Pancreas (tissue), 10 donors: ENCODE measurements at places on chromosomes 7 and 10. TPM values are rescaled to one million over a fixed set of nuclear protein-coding genes. Genes with fewer than 3 reads are reported as not detected.

Gene KCNH2
- total RNA-seq, result 2.3 TPM

Gene BZW2
- 15.3 TPM for total RNA-seq

Gene SAMD9
- 0.92 TPM for total RNA-seq

Gene GIMAP7
- 3.5 TPM for total RNA-seq

Gene ESYT2
- total RNA-seq, result 29.3 TPM

Gene TMEM176B
- 26.6 TPM for total RNA-seq

Gene C7orf57
- not detected for total RNA-seq

Gene CNPY1
- not detected for total RNA-seq

Gene SPDYE9
- not detected for total RNA-seq

Gene ADGRA1
- 0.03 TPM for total RNA-seq

Gene C10orf67
- total RNA-seq, result 0.16 TPM

GRCh38 chr7:149637911-149638565 lies 135.3 kb downstream of the ZNF467 start:
- no peak for DNase-seq

- DNase-seq, result no peak
Observed at GRCh38 chr10:76879116-76879913, 758.3 kb downstream of the KCNMA1 start.

DNA sequence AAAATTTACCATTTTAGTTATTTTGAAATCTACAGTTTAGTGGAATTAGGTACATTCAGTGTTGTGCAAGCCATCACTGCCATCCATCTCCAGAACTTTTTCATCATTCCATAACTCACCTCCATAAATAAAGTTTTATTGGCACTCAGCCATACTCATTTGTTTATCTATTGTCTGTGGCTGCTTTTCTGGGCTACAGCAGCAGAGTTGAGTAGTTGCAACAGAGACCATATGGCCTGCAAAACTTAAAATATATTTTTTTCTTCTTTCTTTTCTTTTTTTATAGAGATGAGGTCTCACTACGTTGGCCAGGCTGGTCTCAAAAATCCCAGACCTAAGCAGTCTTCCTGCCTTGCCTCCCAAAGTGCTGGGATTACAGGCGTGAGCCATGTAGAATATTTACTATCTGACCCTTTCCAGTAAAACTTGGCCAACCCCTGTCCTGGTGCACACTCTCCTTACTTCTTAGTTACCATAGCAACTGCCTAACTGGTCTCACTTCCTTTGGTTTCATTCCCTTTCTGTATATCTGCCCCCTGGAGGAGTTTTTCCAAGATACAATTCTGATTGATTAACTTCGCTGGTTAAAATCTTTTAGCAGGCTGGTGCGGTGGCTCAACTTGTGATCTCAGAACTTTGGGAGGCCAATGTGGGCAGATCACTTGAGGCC lies 133.2 kb downstream of the CUX1 start:
- DNase-seq, result no peak

DNA sequence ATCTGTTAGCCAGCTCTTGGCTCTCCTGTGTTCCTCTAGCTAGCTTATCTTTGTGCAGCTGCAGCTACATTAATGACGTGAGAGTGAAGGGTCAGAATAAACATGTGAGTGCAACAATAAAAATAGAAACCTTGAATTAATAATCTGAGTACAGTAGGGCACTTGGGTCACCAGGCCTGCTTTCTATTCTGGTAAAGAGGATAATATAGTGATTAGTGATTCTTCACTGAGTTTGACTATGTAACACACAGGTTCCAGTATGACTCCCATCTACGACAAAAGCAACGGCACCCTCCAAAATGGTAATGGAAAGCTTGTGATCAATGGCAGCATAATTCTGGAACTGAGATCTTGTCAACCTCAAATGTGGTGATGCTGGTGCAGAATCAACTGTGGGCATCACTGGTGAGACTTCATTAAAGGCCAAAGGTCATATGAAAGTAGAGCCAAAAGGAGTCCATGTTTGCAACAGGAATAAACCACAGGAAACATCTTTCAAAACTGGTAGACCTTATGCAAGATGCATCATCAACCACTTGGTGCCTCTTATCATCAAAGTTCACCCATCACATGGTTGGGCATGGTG lies 77.6 kb downstream of the NRBF2 start:
- DNase-seq, result no peak

- no peak for DNase-seq
Observed at GRCh38 chr7:37483627-37484026, 35.0 kb upstream of the ELMO1 start.

GRCh38 chr7:8303904-8304528 lies 42.0 kb upstream of the ICA1 start:
- no peak for DNase-seq

- DNase-seq, result no peak
Observed at GRCh38 chr10:42877496-42878030, 95.0 kb downstream of the BMS1 start.

DNA sequence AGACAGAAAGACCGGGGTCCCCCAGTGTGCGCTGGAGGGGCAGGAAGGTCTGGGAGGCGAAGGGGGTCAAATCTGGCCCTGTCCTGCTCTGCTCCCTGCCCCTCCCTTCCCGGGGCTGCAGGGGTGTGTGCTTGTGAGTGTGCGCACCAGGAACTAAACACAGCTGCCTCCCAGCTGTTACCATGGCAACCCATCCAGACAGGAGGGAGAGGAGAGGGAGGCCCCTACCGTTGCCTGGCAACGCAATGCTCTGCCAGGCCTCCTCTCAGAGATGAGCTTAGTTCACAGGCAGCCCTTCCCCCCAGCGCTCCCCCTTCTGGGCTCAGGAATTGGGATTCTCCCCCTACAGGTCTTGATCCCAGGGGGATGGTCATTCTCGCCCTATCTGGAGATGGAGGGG lies 6.1 kb downstream of the NYAP1 start:
- peak; percentile 44 for DNase-seq

GRCh38 chr10:60282771-60283353 lies 106.8 kb downstream of the ANK3 start:
- no peak for DNase-seq

DNA sequence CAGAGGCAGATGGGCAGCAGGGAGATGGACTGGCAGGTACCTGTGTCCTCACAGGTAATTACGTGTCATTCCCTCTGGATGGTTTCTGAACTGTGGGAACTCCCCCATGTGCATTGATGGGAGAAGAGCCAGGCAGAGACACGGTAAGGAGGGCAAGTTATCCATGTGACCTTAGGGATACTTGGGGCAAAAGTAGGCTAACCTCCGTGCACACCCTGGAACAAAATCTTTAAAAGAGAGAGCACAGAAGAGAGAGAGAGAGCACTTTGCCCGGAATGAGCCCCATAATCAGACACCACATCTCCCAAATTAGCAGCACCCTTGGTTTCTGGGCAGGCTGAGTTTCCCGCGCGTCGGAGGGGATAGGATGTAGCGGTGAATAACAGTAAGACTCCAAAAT lies 423.2 kb downstream of the PAXIP1 start:
- no peak for DNase-seq

DNA sequence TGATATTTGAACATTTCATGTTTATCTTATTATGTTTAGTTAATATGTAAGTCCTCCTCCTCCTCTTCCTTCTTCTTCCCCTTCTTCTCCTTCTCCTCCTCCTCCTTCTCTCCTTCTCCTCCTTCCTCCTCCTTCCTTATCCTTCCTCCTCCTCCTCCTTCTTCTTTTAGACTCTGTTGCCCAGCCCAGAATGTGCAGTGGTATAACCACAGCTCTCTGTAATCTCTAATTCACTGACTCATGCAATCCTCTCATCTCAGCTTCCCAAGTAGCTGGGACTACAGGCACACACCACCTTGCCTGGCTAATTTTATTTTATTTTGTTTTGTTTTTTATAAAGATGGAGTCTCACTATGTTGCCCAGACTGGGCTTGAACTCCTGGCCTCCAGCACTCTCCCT lies 83.4 kb upstream of the ODAD2 start:
- DNase-seq, result no peak

GRCh38 chr10:18984531-18984930 lies 64.1 kb upstream of the MALRD1 start:
- no peak for DNase-seq

- DNase-seq, result no peak
Observed at GRCh38 chr7:30168835-30169573, 34.2 kb downstream of the MTURN start.

DNA sequence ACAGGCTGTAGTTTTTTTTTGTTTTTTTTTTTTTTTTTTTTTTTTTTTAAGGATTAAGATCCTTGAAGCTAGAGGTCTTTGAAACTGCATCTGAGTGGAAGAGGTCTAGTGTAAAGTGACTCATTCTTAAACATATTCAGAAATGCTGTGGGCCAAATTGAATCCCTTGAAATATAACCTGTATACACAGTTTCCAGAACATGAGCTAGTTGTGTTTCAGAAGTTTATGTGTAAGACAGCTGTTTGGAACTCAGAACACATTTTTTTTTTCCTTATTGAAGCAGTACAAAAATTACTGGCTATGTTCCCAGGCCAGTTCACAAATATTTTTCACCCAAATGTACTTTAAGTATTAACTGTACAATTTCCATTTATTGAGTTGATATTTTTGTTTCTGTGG lies 67.9 kb downstream of the PPP1R9A start:
- DNase-seq, result no peak

- peak; percentile 61 for DNase-seq
Observed at GRCh38 chr7:92448205-92448747, 994 bp downstream of the GATAD1 start.

DNA sequence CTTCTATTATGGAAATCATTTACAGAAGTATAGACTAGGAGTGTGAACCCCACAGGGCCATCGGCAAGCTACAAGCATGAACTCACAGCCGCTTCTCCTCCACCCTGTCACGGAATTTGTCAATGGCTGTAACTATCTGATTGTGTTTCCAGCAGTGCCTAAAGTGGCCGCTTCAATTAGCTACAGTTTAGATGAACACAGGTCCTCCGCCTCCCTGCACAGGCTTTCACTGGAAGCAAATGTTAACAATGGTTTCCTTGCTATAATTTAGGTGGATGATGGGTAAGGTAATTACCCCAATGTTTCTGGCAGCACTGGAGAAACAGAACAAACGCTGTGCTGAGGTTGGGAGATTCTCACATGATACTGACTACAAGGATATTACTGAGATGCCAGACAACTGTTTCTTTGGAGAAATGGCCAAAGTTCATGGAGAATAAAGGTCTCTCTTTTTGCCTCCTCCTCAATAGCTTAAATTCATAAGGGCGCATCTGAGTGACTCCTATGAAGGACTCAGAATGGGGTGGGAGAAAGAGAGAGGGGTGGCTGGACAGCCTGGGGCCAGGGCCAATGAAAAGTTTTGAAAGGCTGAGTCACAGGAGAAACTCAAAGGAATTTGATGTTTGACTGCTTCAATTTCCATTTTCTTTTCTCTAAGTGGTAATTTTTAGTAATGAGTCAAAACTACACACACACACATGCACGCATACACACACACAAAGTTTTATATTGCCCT lies 78.9 kb downstream of the SVIL start:
- DNase-seq, result no peak

DNA sequence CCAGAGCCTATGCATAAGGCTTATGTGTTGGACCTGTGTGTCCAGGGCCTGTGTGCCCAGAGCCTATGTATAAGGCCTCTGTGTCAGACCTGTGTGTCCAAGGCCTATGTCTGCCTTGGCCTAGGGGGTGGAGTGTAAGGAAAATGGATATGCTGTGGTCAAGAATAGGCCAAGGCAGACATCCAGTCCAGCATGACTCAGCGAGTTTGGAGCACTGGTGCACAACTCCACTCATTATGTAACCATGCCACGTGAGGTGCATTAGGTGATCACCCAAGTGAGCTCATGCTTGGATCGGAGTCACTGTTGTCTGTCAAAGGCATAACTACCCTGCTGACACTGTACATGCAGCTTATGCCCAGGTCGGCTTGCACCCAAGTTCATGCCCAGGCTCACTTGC lies 238.9 kb downstream of the CACNA2D1 start:
- DNase-seq, result no peak

GRCh38 chr10:59960751-59961150 lies 54.4 kb upstream of the CCDC6 start:
- no peak for DNase-seq

DNA sequence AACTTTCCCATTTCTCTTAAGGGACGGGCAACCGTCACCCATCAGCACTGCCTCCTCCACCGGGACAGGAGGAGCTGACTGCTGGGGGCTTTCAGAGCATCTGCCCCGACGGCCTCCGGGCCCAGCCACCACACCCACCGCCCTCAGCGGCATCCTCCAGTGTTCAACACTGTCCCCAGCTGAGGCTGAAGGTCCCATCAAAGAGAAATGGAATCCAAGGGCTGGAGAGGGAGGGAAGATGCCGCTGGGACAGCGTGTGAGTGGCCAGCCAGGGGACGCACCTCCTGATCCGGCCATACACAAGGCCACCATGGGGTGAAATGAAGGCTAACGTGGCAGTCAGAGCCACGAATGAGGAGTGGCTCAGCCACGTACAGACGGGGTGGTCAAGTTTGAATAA lies 153.6 kb upstream of the PPP2R2D start:
- no peak for DNase-seq

DNA sequence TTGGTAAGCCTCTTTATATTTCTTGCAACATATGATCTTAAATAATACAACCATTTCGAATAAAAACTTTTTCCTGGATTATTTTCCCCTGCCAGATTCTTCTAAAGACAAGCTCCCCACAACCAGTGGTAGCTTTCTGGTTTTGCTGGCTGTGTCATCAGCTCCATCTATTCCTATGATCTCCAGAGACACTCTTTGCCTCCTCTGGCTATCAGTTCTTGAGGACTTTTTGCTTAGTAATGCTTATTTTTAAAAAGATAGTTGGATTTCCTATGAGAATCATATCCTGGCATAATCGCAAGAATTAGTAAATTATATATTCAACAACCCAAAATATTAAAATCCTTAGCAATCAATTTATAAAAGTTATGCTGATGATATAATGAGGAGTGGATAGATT lies 103.8 kb upstream of the SLC26A5 start:
- DNase-seq, result no peak

DNA sequence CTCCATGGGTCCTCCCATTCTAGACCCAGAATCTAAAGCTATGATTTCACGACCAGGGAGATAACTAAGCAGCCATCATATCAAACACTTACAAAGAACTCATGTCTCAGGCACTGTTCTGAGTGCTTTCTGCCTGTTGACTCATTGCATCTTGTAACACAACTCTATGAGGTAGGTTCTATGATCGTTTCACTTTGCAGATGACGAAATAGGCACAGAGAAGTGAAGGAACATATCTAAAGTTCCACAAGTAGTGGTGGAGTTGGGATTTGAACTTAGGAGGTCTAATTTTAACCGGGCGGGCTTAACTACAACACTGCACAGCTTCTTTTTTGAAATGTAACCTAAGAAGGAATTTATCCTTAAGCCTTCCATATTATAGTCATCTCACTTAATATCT lies 2.9 kb downstream of the RBP4 start:
- no peak for DNase-seq

GRCh38 chr10:33208166-33208565 lies 126.3 kb downstream of the NRP1 start:
- DNase-seq, result no peak

- no peak for DNase-seq
Observed at GRCh38 chr10:8389630-8390029, 335.1 kb downstream of the GATA3 start.

- no peak for DNase-seq
Observed at GRCh38 chr10:792792-793100, 103.3 kb upstream of the DIP2C start.
